ENCODE measurements at places on chromosomes 6 and 20.

GRCh38 chr6:168867247-168868102 is 386.2 kb downstream of the THBS2 start:
- DNase-seq = no peak

DNA sequence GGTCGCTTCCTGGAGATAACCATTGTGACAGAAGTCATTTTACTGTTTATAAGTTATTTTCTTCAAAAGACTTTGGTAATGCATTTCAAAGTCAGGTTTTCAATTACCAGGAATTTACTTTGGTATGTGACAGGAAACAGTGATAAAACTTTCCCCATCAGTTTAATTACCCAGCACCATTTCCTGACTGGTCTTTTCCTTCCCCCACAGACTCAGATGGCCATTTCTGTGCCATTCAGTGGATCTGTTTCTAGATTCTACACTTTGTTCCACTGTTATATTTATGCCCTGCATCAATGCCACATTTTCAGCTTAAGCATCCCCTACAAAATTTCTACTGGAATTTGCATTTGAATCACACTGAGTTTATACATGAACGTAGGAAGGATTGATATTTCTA is 16.3 kb downstream of the RRBP1 start:
- DNase-seq = no peak

DNA sequence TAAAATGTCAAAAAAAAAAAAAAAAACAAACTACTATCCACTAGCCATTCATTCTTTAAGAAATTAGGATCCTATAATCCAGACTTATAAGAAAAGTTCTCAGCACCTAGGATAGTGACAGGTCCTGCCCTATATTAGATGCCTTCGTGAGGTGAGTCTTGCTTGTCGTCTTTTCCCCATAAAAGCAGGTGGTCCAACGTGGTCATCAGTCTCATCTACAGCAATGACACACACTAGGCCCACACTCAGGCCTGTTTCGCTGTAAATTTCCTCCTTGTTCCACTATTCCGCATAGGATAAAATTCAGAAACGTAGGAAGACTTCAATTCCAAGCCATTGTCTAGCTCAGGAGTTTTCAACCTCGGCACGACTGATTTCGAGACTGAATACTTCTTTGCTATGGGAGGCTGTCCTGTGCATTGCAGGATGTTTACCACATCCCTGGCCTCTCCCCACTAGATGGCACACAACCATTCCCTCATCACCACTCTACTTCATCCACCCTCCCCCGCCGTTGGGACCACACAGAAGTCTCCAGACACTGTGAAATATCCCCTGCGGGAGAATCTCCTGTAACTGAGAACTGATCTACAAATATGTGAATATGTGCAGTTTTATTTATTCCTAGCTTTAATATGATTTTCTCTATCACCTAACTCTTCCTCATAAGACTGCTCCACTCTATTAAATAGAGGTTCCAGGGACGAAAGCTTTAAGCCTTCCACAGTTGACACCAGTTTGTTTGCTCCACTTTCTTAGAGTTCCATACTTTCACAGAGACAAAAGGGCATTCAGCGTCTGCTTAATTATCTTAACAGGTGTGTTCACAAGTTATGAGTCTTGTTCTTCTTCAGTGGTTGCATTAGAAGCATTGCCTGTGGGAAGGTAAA is 346.3 kb downstream of the BMP2 start:
- peak; percentile 29 for DNase-seq

DNA sequence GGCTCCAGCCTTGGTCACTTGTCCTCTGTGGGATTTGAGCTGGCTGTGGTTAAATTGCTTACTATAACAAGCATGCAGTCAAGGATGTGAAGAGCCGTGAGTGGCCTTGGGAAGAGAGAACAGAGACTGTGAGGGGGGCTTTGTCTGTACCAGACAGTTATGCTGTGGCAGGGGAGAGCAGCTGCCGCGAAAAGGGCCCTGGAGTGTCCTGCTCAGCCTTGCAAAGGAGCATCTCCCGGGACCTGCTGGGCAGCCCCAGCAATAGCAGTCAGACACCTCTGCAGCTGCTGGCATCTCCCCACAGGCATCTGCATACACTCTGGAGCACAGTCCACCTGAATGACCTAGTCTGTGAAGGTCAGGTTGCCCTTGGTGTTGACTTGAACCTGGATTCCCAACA is 6.3 kb downstream of the EBF4 start:
- no peak for DNase-seq

GRCh38 chr6:28090917-28091586 is 10.7 kb downstream of the ZNF165 start:
- no peak for DNase-seq

DNA sequence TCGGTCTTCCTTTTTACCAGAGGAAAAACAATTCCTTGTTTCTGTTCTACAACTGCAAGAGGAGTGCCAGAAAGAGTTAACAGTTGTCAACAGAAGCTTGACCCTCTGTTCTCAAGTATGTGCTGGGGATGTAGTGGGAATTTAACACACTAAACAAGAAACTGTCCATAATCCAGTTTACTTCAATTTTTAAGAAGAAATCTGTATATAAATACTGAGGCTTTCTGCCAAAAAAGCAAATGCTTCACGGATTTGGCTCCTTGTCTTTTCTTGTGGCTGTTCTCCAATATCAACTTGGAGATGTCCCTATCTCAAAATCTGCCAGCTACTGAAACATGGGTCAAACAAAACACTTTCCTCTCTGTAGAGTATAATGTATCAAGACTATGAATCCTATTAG is 26.8 kb downstream of the REV3L start:
- no peak for DNase-seq

DNA sequence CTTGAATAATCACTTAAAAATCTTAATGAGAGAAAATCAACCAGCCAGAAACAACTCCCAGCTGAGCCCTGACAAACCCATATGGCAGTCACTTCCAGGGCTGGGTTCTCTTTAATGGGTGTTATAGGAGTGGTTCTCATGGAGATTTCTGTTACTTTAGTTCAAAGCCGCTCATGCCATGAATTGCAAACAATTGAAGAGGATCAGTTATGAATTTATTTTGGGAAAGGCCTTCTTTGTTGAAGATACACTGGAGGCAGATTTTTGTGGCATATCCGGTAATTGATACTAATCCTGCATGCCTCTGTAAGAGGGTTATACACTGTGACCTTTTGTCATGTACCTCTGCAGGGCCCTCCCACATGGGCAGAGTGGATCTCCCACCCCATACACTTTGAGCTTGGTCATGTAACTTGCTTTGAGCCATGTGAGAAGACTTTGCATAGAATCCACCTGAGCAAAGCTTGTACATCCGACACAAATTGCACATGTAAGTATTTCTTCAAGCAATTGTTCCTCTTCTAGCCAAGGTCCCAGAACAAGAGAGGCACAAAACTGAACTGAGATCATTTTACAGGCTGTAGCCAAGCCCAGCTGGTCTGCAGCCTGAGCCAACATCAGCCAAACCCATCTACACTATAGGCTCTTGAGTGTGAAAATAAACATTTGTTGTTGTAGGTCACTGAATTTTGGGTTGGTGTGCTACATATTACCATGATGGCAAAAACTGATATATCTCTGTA is 492.3 kb downstream of the PREX1 start:
- DNase-seq = no peak

DNA sequence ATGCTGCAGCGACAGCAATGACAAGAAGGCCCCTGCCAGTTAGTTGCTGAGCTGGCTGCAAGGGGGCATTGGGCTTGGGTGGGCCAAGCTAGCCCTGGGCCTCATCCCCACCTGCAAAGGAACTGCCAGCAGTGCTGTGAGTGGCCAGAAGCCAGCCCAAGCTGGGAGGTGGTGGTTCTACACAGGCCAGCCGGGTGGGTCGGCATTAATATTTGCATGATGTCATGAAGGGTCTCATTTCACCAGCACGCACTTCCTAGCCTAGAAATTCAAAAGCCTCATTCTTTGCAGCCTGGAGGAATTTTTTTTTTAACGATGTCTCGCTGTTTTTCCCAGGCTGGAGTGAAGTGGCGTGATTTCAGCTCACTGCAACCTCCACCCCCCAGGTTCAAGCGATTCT is 62.0 kb downstream of the IYD start:
- no peak for DNase-seq

DNA sequence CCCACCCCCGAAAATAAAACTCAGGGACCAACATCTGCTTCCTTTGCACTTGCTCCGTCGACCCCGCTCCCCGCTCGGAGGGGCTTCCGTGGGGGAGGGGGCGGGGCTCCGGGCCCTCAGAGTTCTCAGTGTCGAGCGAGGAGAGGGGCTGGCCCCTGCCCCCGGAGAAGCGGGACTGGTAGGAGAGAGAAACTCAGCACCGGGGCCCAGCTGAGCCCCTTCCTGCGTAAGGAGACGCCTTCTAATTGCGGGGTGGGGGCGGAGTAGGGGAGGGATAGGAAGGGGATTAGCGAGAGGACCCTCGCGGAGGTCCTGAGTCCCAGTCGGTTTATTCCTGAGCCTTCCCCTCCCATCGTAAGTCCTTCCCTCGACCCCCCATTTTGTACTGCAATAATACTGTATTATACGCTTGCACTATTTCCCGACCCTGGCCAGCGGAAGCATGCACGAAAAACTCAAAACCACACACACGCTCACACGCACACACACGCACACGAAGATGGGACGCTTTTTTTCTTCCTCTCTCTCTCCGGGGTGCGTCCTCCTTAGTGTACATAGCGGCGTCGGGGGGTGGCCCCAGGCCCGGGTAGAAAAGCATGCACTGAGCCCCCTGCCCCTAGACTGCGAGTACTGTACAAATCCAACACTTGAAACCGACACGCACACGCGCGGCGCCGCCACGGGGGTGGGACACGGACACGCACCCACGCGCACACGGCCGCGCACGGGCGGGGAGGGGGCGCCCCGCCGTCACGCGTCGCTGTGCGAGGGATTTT is 22.1 kb upstream of the SLC22A7 start:
- no peak for DNase-seq

GRCh38 chr6:39452306-39453145 is 130.0 kb upstream of the KCNK16 start:
- no peak for DNase-seq

GRCh38 chr20:34984756-34985261 is 29.1 kb downstream of the MYH7B start:
- DNase-seq = no peak

- no peak for DNase-seq
Observed at GRCh38 chr20:22402550-22402949, 181.8 kb downstream of the FOXA2 start.

DNA sequence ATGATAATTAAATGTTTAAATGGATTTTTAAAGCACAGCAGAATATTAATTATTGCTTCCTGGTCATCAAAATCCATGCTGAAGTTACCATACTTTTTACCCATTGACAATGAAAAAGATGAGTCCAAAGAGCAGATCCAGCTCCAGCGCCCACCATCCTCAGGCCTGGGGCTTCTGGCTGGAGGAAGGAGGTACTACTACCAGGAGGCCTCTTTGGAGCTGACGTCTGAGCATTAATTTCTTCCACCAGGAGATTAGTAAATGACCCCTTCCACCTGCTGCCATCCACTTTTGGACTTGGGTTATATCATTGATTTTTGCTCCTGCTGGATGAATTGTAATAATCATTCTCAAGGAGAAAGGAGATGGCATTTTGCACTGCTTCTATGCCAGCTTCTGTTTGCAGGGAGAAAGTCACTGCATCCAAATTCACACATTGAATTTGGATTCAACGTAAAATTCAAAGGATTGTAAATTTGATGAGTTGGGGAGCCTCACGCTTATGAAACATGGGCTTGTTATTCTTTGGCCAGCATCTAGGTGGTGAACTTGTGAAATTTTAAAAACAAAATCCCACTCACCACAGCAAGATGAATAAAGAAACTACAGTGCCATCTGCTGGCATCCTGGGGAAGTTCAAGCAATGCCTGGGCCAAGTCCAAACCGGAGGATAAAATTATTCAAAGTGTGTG is 121.8 kb downstream of the SASH1 start:
- peak; percentile 77 for DNase-seq

DNA sequence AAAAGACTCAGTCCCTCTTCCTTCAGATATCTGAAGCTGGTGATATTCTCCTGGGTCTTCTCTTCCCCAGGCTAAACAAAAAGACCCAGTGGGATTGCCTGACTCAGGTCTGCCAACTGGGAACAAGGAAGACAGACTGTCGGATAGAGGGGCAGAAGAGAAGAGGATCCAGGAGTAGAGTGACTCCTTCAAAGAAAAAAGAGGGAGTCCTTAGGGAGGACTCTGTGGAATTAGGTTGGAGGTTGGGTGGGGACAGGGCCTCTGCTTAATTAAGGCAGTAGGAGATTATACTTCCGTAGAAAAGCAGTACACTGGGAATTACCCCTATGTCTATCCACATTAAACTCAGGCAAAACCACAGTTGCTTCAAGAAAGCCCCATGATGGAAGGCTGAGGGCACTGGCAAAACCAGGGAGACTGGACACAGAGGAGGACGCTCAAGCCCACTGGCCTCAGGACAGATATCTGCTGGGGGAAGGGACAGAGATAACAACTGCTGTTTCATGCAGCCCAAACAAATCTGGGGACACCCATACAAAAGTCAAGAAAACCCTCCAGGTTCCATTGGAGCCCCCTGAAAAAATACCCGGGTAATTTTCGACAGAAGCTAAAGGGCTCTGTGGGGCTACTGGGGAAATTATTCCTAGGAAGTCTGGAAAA is 5.7 kb downstream of the BCL2L1 start:
- no peak for DNase-seq

Data from hematopoietic multipotent progenitor cell treated with erythropoietin and hydrocortisone succinate and interleukin-3 and kit ligand, for 6 days (in vitro differentiated cells).